Mesothelial cell of epicardium (in vitro differentiated cells): ENCODE measurements at places on chromosomes 12 and 14.

- no peaks in the 10 kb centered on the region for H3K36me3 ChIP-seq
- no peak overlapping the region for H3K27ac ChIP-seq
- H3K4me1 ChIP-seq, result peaks cover 14% of the 10 kb centered on the region
- H3K27me3 ChIP-seq, result peaks cover 97% of the 10 kb centered on the region
- H3K4me3 ChIP-seq, result peak overlapping the region; percentile 51
Measured at GRCh38 chr12:53935383-53936341, 3.0 kb upstream of the HOXC13 start.

- no peak overlapping the region for H3K27ac ChIP-seq
- H3K36me3 ChIP-seq, result peaks cover 5% of the 10 kb centered on the region
- H3K27me3 ChIP-seq, result no peaks in the 10 kb centered on the region
- H3K4me1 ChIP-seq, result peaks cover 19% of the 10 kb centered on the region
- DNase-seq, result no peak
Measured at GRCh38 chr14:63465347-63465746, 77.8 kb downstream of the PPP2R5E start.

- peaks cover 10% of the 10 kb centered on the region for H3K27me3 ChIP-seq
- no peak for DNase-seq
- no peaks in the 10 kb centered on the region for H3K36me3 ChIP-seq
- H3K4me1 ChIP-seq, result peaks cover 35% of the 10 kb centered on the region
- no peak overlapping the region for H3K27ac ChIP-seq
Measured at GRCh38 chr12:67154901-67155300, 114.3 kb upstream of the CAND1 start.

DNA sequence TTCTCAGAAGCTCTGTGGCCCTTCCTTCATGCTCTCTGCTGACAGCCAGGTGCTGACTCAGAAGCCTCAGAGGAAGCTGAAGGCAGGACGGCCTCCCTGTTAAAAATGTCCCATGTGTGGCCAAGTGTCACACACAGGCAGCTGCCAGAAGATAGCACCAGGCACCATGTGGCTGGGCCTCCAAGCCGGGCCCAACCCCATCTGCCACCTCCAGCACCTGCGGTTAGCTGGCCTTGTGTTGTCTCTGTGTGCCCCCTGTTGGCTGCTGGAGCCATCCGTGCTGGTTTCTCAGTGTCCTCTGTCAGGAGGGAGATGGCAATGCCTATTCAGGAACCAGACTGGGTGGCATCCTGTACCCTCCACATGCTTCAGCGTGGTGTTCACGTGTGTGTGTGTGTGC lies 63.2 kb downstream of the TSPAN11 start:
- no peak for DNase-seq
- H3K4me3 ChIP-seq, result no peak overlapping the region
- no peaks in the 10 kb centered on the region for H3K4me1 ChIP-seq
- no peaks in the 10 kb centered on the region for H3K36me3 ChIP-seq

DNA sequence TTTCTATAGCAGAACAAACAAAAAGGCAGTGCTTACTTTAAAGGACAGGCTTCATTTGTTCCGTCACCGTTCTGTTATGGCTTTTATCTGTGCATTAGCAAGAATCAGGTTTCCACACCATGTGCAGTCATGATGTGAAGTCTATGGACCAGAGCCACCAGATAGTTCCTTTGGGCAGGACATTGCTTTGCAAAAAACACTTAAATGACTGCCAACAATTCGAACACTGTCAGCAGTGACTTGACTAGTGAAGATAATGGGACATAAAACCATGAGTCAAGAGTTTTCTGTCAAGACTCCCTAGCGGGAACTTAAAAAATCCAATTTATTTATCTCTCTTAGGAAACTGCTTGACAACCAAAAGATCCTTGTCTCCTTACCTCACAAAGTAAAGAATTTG lies 80.3 kb downstream of the NKX2-1 start:
- no peak overlapping the region for H3K27ac ChIP-seq
- peaks cover 25% of the 10 kb centered on the region for H3K27me3 ChIP-seq
- no peak overlapping the region for H3K4me3 ChIP-seq
- H3K4me1 ChIP-seq, result peaks cover 13% of the 10 kb centered on the region

GRCh38 chr14:99772371-99773283 lies 20.6 kb upstream of the EML1 start:
- H3K27me3 ChIP-seq, result peaks cover 33% of the 10 kb centered on the region
- no peaks in the 10 kb centered on the region for H3K36me3 ChIP-seq
- no peak for DNase-seq
- no peak overlapping the region for H3K27ac ChIP-seq

- H3K36me3 ChIP-seq, result no peaks in the 10 kb centered on the region
- H3K27me3 ChIP-seq, result no peaks in the 10 kb centered on the region
- no peak for DNase-seq
- H3K4me3 ChIP-seq, result no peak overlapping the region
- no peak overlapping the region for H3K27ac ChIP-seq
Measured at GRCh38 chr12:20393707-20394106, 25.4 kb downstream of the PDE3A start.

DNA sequence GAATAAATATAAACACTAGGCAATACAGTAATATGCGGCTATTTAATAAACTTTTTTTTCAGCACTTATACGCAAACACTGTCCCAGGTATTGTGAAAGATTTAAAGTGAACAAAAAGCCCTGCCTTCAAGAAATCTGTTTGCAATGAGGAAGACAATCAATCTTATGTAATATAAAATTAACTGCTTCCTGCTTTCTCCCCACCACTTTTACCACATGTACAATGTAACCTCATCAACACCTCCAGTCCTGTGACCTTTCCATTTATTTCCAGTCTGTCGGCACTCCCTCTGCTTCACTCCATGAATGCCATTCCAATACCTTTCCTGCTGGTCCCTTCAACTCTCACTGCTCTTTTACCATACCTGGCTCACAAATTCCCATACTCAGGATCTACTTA lies 10.5 kb downstream of the SNX6 start:
- DNase-seq, result no peak
- peaks cover 34% of the 10 kb centered on the region for H3K36me3 ChIP-seq
- H3K27me3 ChIP-seq, result no peaks in the 10 kb centered on the region
- no peak overlapping the region for H3K4me3 ChIP-seq

DNA sequence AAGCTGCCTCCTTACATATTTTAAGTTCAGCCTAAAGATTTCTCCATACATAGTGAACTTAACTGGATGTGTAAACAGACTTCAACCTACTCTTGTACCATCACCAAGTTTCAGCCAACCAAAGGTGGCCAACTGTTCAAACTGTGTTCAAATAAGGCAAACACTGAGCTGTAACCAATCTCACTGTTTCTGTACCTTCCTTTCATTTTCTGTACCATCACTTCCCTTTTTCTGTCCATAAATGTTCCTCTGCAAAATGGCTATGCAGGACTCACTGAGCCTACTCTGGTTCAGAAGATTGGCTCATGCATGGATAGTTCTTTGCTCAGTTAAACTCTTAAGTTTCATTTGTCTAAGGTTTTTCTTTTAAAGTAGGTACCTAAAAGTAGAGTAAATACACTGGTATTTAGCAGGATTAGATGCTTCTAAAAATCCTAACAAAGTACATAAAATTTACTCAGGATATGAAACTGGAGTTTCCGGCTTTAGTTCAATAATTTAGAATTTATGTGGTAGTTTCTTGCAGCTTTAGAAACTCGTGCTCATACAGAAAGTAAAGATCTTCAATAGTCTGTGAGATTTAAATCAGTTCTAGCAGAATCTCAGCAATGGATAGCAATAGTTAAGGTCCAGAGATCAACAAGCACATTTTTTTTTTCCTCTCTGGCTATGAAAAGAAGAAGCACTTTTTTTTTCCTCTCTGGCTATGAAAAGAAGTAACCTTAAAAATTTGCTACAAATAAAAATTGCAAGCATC lies 282.0 kb upstream of the PPFIA2 start:
- H3K36me3 ChIP-seq, result no peaks in the 10 kb centered on the region
- H3K27me3 ChIP-seq, result peaks cover 8% of the 10 kb centered on the region
- H3K27ac ChIP-seq, result no peak overlapping the region
- DNase-seq, result no peak

DNA sequence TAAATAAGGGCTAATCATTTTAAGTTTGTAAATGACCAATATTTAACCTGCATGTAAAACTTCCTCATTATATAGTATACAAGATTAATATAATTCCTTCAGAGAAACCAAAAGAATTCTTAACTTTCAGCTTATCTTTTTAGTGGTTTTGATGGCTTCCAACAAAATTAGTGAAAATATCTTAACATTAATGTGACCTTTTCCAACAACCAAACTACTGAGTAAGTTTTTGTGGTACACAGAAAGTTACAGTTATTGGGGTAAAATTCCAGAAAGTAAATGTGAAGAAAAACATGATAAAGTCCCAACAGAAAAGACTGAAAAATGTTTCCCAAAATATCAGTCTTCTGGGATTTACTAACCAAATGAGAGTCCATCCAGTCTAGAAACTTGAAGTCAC lies 111.0 kb upstream of the PDE3A start:
- no peaks in the 10 kb centered on the region for H3K36me3 ChIP-seq
- peaks cover 2% of the 10 kb centered on the region for H3K4me1 ChIP-seq
- no peak for DNase-seq
- no peaks in the 10 kb centered on the region for H3K27me3 ChIP-seq

GRCh38 chr12:126617312-126617711 lies 1552.1 kb downstream of the AACS start:
- H3K36me3 ChIP-seq, result no peaks in the 10 kb centered on the region
- no peaks in the 10 kb centered on the region for H3K4me1 ChIP-seq
- H3K27ac ChIP-seq, result no peak overlapping the region

- H3K36me3 ChIP-seq, result no peaks in the 10 kb centered on the region
- peak overlapping the region; percentile 89 for H3K27ac ChIP-seq
Measured at GRCh38 chr14:20412411-20412810, 890 bp downstream of the TEP1 start.

DNA sequence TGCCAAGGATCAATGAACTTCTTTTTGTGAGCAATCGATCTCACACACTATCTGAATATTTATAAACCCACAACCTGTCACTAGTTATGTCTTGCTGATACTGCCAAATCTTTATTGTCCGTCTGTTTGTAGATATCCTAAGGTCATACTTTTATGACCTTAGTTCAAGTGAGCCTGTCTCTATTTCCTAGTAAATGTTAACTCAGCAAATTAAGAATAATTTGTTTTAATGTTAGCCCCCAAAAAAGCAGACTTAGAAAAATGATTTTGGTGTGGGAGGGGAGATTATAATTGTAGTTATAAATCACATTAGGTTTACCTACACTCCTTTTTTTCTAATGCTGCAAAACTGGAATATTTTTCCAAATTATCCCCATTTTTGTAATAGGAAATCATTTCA lies 9.4 kb downstream of the STYK1 start:
- H3K27me3 ChIP-seq, result no peaks in the 10 kb centered on the region
- no peaks in the 10 kb centered on the region for H3K36me3 ChIP-seq
- no peak overlapping the region for H3K27ac ChIP-seq
- no peaks in the 10 kb centered on the region for H3K4me1 ChIP-seq

DNA sequence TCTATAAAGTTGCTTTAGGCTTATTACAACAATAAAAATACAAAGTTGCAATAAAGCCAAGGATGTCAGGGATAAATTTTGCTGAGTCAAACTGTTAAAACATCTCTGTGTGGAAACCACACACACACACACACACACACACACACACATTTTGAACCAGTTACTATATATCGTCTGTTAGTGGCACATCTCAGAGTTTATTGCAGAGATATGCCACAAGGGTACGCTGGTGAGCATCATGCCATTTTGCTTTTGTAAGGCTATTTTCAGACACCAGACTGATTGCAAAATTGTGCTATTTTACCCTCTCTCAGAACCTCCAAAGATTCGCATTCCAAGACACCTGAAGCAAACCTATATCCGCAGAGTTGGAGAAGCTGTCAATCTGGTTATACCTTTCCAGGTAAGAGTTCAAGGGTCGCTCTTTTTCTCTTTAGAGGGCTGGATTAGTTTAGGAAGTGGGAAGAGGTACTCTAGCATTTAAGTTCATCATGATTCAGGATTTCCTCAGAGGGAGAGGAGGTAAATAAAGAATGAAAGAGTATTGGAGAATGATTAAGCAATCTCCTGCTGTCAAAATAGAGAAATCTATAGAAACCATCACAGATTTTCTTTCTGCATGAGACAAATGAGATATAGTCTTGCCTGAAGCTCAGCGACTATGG lies 27.3 kb upstream of the CHPT1 start:
- no peak overlapping the region for H3K27ac ChIP-seq
- DNase-seq, result no peak
- no peaks in the 10 kb centered on the region for H3K36me3 ChIP-seq
- no peak overlapping the region for H3K4me3 ChIP-seq
- peaks cover 11% of the 10 kb centered on the region for H3K27me3 ChIP-seq

GRCh38 chr12:10601860-10602259 lies 11.5 kb downstream of the MAGOHB start:
- no peak overlapping the region for H3K27ac ChIP-seq
- no peaks in the 10 kb centered on the region for H3K4me1 ChIP-seq
- no peak overlapping the region for H3K4me3 ChIP-seq
- no peak for DNase-seq
- H3K36me3 ChIP-seq, result peaks cover 8% of the 10 kb centered on the region

GRCh38 chr12:98431089-98431488 lies 84.3 kb upstream of the TMPO start:
- DNase-seq, result no peak
- H3K36me3 ChIP-seq, result peaks cover 7% of the 10 kb centered on the region
- H3K27me3 ChIP-seq, result no peaks in the 10 kb centered on the region
- no peak overlapping the region for H3K4me3 ChIP-seq
- H3K27ac ChIP-seq, result no peak overlapping the region
- H3K4me1 ChIP-seq, result no peaks in the 10 kb centered on the region

- peaks cover 25% of the 10 kb centered on the region for H3K36me3 ChIP-seq
- H3K27ac ChIP-seq, result no peak overlapping the region
- H3K4me1 ChIP-seq, result peaks cover 23% of the 10 kb centered on the region
- H3K4me3 ChIP-seq, result peak overlapping the region; percentile 65
- no peaks in the 10 kb centered on the region for H3K27me3 ChIP-seq
- peak; percentile 81 for DNase-seq
Measured at GRCh38 chr14:99971087-99971940, 93.9 kb upstream of the EVL start.

- H3K36me3 ChIP-seq, result peaks cover 22% of the 10 kb centered on the region
- no peak overlapping the region for H3K4me3 ChIP-seq
- H3K4me1 ChIP-seq, result peaks cover 11% of the 10 kb centered on the region
- no peak for DNase-seq
- H3K27ac ChIP-seq, result no peak overlapping the region
- H3K27me3 ChIP-seq, result no peaks in the 10 kb centered on the region
Measured at GRCh38 chr12:120810021-120810420, 84.4 kb downstream of the ACADS start.

GRCh38 chr14:61196792-61197191 lies 84.3 kb downstream of the TMEM30B start:
- peaks cover 10% of the 10 kb centered on the region for H3K4me1 ChIP-seq
- peaks cover 13% of the 10 kb centered on the region for H3K27me3 ChIP-seq
- no peak overlapping the region for H3K27ac ChIP-seq
- no peaks in the 10 kb centered on the region for H3K36me3 ChIP-seq
- no peak overlapping the region for H3K4me3 ChIP-seq
- no peak for DNase-seq

GRCh38 chr14:94536836-94537235 lies 24.4 kb upstream of the SERPINA4 start:
- no peak overlapping the region for H3K27ac ChIP-seq
- H3K4me3 ChIP-seq, result no peak overlapping the region
- peaks cover 31% of the 10 kb centered on the region for H3K27me3 ChIP-seq
- H3K36me3 ChIP-seq, result no peaks in the 10 kb centered on the region
- peak; percentile 5 for DNase-seq
